IMR-90 (cell line): ENCODE measurements at places on chromosomes 7 and 10. TPM values are rescaled to one million over a fixed set of nuclear protein-coding genes. Genes with fewer than 3 reads are reported as not detected.

The PNLIPRP2 gene
- total RNA-seq: not detected in 2 replicates

DNA sequence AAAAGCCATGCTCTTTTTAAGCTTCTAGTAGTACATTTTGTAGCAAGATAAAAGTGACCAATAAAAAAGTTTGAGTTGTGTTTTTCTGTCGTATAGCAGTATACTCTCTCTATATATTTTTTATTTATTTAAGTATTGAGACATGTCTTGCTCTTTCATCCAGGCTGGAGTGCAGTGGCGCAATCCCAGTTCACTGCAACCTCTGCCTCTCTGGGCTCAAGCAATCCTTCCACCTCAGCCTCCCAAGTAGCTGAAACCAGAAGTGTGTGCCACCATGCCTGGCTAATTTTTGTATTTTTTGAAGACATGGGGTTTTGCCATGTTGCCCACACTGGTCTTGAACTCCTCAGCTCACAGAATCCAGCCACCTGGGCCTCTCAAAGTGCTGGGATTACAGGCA lies 2.8 kb downstream of the SUGCT start:
- no peaks in the 10 kb centered on the region for H3K27me3 ChIP-seq
- H3K4me1 ChIP-seq: no peaks in the 10 kb centered on the region
- H3K36me3 ChIP-seq: no peaks in the 10 kb centered on the region
- no peak overlapping the region for H3K27ac ChIP-seq
- DNase-seq: no peak

GRCh38 chr7:117808341-117808757 lies 64.9 kb downstream of the CTTNBP2 start:
- no peaks in the 10 kb centered on the region for H3K27me3 ChIP-seq
- peaks cover 9% of the 10 kb centered on the region for H3K4me1 ChIP-seq
- no peak overlapping the region for H3K4me3 ChIP-seq
- H3K36me3 ChIP-seq: 0 out of 2 replicates have a peak, but pooled peaks cover 1% of the 10 kb centered on the region
- H3K27ac ChIP-seq: no peak overlapping the region

The CYP2E1 gene
- total RNA-seq: 0.36 and 0.56 TPM in 2 replicates

DNA sequence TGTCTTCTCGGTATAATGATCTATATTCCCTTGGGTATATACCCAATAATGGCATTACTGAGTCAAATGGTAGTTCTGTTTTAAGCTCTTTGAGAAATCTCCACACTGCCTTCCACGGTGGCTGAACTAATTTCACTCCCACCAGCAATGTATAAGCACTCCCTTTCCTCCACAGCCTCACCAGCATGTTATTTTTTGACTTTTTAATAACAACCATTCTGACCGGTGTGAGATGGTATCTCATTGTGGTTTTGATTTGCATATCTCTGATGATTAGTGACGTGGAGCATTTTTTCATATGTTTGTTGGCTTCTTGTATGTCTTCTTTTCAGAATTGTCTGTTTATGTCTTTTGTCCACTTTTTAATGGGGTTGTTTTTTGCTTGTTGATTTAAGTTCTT lies 33.6 kb downstream of the KIAA1217 start:
- DNase-seq: no peak
- peaks cover 4% of the 10 kb centered on the region for H3K27me3 ChIP-seq
- no peaks in the 10 kb centered on the region for H3K36me3 ChIP-seq

GRCh38 chr10:23512355-23513058 lies 73.6 kb downstream of the OTUD1 start:
- DNase-seq: peak; percentile 57
- no peaks in the 10 kb centered on the region for H3K4me1 ChIP-seq
- H3K27ac ChIP-seq: no peak overlapping the region
